LNCaP clone FGC (cell line): ENCODE measurements at places on chromosomes 2 and 18.

- DNase-seq: no peak
These were observed 21.6 kb downstream of the TSN start for GRCh38 chr2:121776885-121777698.

GRCh38 chr18:59516356-59517155 is 157.5 kb upstream of the LMAN1 start:
- peak; percentile 7 for DNase-seq

DNA sequence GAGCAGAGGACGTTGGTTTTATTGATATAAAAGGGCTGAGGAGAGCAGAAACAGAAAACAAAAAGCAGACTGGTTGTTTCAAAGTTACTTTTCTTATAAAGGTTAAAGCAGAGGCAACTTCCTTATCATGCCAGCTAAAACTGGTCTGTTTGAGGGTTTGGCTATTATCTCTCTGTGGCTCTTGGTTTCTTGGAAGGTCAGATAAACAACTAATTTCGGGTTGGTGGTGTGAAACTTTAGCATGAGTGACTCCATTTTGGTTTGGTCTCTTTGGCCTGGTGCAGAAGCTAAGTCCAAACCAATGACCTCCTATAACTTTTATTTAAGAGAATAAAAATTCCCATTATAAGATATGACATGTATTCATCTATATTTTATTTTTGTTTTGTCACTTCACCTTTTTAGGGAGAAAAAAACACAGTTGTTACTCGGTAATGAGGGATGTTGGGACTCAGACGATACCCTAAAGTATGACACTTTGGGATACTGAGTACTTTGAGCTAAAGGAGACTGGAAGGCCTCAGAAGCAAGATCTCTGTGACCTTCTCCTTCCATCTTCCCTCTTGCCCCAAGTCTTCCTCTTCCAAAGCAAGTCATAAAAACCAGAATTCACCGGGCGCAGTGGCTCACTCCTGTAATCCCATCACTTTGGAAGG is 23.3 kb downstream of the TNFAIP6 start:
- no peak for DNase-seq

GRCh38 chr2:115214050-115214449 is 771.6 kb downstream of the DPP10 start:
- no peak for DNase-seq

DNA sequence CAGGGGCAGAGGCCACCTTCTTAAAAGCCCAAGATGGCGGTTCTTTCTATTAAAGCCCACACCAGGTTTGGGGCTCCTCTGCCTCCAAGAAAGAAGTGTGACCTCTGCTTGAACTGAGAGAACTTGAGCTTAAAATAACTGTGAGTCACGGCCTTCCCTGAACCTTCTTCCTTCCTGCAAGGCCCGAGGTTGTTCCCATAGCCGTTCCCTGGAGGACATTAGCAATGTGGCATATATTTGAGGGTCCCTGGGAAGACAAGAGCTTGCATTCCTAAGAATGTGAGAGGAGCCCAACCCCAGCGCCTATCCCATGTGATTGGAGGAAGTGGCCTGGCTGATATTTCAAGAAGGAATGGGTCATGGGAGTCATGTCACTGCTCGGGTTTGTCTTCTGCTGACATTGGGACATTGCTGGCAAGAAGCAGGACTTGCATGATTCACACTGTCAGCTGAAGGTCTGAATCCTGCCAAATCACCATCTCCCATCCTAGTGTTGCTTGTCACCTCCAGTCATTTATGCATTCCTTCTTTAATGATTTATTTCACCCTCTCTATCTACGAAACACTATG is 168.1 kb downstream of the TRIB2 start:
- no peak for DNase-seq

DNA sequence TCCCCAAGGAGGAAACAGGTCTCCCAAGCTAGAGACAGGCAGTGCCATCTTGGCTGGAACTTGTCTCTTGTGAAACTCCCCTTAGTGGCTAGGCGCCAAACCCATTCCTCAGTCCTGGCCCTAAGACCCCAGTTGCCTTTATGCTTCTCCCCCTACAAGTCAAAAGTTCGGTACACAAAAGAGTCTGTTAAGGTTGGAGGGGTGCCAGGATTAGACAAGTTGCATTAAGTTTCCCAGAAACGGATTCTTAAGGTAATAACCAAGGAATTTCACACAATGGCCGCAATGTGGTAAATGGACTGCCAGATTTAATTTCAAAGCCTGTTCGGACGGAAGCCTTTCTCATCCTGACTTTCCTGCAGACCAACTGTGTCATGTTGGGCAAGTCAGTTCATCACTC is 80.7 kb downstream of the CCBE1 start:
- no peak for DNase-seq

- peak; percentile 54 for DNase-seq
These were observed 21.8 kb upstream of the DNAJC27 start for GRCh38 chr2:24993406-24994145.

GRCh38 chr18:61664419-61665084 is 228.3 kb downstream of the RNF152 start:
- DNase-seq: no peak

DNA sequence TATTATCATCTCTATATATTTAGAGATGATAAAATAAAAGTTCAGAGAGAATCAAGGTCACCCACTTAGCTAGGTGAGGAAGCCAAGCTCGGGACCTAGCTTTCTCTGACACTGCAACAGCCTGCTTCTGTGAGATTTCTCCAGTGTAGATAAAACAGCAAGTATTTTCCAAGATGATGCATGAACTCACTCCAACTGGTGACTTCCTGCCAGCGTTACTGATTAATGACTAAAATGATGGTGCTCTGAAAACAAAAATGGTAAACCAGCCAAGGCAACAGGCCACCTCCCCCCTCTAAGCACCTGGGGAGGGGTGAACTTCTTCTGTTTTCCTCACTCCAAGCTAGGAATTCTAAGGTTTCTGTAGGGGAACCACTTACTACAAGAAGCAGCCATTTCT is 510.2 kb upstream of the ID2 start:
- DNase-seq: no peak

GRCh38 chr18:47557160-47557559 is 305.7 kb upstream of the SKOR2 start:
- no peak for DNase-seq
